ENCODE measurements at places on chromosomes 2 and 18. TPM values are rescaled to one million over a fixed set of nuclear protein-coding genes. Genes with fewer than 3 reads are reported as not detected.

- DNase-seq, result no peak
These were observed 1055.2 kb upstream of the FANCL start for GRCh38 chr2:59296279-59296678.

DNA sequence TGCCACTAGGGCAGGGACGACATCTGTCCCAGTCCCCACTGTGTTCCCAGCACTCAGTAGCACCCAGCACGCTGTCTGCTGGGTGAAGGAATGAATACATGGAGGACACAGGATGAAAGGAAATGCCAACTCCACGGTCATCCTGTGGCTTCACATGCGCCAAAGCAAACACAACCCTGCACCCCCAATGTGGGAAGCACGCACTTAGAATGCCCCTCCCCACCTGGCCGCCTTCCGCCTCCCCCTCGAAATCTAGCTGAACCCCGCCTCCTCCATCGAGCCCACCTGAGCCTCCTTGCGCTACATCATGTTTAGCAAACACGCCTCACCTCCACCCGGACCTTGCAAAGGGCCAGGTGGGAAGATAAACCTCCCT is 33.9 kb downstream of the ADCY3 start:
- DNase-seq, result no peak

GRCh38 chr2:182242609-182243008 is 184.2 kb downstream of the PDE1A start:
- no peak for DNase-seq

DNA sequence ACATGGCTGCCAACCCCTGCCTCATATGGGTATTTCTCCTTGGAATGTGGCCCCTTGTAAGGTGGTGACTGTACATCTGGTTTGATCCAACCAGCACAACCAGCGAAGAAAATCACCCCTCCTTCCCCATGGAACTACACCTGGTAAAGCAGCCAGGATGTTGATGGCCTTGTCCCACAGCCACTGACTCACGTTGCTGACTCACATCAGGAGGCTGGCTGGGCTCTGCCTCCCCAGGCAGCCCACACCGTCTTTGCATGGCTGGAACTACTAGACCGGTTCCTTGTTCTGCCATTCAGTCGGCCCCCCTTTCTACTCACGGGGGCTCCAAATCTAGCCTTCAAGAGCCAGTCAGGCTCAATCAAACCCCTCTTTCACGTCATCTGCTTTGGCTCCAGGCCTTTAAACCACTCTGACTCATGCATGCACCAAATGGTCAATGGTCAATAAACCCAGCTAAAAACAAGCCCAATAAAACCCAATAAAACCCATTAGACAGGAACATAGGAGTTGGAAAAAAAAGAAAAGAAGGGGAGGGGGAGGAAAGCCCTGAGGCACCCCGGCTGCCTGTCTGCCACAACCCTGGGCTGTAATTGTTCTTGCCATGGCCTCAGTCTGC is 114.8 kb downstream of the PLB1 start:
- no peak for DNase-seq

GRCh38 chr2:163736433-163737189 is 803 bp upstream of the FIGN start:
- no peak for DNase-seq

DNA sequence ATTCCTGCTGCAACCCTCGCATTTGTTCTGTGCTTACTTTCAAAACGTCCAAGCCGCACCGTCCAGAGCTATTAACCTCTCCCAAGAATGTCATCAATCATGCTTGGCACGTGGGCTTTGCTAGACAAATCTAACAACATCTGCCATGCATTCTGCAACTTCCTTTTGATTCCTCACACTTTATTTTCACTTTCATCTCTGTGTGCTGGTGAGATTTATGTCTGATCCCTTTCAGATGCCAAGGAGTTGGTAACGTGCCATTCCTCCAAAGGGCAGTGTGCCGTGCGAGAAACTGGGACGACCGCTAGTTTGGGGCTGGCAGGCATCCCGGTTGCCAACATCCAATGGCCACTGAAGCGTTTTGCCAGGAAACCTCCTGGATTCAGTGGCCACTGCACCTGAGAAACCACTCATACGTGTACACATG is 230.0 kb upstream of the PARD3B start:
- DNase-seq, result no peak

DNA sequence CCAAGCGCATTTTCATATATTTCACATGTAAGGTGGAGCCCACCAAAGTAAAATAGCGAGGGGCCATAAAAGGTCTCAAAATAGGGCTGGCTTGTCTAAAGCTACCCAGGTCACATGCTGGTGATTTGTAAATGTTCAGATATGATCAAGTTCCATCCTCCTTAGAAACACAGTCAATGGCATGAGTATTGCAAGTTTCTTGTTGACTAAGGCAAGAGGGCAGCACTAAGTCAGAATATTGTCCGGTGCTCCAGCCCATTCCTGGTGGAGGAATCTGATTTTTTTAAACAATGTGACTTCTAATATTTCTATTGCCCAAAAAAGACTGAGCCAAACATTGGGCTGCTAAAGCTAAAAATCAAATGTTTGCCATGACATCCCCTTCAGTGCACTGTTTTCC is 85.1 kb downstream of the LAMA1 start:
- no peak for DNase-seq

GRCh38 chr2:240186191-240186725 is 45.8 kb upstream of the OTOS start:
- DNase-seq, result no peak

CD8A gene
- polyA plus RNA-seq, result 0.46 TPM

GRP gene
- polyA plus RNA-seq, result not detected

CD226 gene
- polyA plus RNA-seq, result 1.5 TPM
